ENCODE measurements at places on chromosomes 4 and X.

DNA sequence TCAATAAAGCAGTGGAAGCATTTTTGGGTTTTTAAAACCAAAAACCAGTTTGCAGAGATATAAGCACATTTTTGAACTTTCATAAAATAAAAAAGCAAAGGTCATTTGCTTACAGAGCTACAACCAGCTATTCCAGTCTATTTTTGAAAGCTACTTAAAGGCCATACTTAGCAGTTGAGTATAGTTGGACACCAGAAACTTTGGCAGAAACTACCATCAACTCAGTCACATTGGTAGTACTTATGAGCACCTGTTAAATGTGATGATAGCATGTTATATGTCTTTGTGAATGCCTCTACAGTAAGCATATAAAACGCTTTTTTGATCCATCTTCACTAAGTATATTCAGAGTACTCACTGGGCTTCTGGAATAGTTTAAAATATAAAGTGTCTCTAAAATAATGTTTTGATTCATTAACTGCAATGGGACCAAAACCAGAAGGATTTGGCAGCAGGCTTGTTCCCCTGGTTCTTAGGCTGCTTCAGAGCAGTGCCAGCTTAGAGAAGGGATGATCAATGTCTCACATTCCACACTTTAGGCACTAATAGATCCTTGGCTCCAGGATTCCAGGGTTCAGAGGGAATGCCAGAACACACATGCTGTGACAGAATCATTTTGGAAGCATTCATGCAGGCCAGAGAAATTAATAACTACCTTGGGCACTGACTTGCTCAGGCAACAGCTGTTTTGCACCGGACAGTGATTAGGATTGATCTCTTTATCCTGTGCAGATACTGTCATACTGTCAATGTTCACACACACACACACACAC, 103.9 kb downstream of the IQCM start:
- no peak for DNase-seq

- no peak for DNase-seq
Measured at GRCh38 chr4:129350834-129351721, 255.1 kb downstream of the C4orf33 start.

GRCh38 chrX:17706676-17707075, 30.6 kb upstream of the SCML1 start:
- no peak for DNase-seq

DNA sequence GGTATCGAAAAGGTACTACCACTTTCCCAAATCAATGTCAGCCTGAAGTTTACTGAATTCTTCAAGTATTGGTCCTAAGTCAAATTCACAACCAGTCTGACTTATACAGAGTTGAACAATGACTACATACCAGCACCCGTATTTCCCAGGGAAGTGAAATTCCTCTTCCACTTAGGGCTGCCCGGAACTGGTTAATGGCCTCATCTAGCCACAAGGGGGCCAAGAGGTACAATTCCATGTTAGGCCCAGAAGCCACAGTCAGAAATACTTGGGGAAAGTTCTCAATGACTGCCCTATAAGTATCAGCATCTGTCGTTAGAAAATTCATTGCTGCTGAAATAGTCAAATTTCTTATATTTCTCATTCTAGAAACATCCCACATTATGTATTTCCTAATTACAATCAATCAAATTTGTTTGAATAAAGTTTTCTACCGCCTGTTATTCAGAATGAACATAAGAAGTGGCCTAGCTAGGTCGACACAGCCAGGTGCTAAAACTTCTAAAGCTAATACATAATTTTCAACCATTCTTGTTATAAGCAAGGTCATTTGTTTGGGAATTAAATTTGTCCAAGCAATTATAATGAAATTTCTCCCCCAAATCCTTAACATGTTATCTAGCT, 5.6 kb upstream of the PCDH7 start:
- no peak for DNase-seq

DNA sequence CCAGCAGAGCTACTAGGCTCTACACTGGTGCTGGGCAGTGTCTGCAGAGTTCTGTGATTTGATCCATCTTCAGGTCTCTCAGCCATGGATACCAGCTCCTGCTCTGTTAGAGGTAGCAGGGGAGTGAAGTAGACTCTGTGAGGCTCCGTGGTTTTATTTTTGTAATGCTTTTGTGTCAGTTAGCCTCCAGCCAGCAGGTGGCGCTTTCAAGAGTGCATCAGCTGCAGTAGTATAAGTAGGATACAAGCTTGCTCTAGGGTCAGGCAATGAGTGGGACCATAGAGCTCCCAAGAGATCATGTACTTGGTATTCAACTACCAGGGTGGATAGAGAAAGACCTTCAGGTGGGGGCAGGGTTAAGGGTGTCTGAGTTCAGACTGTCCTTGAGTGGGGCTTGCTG, 362.5 kb upstream of the TRAM1L1 start:
- no peak for DNase-seq

- no peak for DNase-seq
Measured at GRCh38 chrX:45479196-45479834, 278.6 kb upstream of the DIPK2B start.

- no peak for DNase-seq
Measured at GRCh38 chrX:135480076-135480475, 40.4 kb upstream of the INTS6L start.
